ENCODE measurements at places on chromosomes 13 and 19.

DNA sequence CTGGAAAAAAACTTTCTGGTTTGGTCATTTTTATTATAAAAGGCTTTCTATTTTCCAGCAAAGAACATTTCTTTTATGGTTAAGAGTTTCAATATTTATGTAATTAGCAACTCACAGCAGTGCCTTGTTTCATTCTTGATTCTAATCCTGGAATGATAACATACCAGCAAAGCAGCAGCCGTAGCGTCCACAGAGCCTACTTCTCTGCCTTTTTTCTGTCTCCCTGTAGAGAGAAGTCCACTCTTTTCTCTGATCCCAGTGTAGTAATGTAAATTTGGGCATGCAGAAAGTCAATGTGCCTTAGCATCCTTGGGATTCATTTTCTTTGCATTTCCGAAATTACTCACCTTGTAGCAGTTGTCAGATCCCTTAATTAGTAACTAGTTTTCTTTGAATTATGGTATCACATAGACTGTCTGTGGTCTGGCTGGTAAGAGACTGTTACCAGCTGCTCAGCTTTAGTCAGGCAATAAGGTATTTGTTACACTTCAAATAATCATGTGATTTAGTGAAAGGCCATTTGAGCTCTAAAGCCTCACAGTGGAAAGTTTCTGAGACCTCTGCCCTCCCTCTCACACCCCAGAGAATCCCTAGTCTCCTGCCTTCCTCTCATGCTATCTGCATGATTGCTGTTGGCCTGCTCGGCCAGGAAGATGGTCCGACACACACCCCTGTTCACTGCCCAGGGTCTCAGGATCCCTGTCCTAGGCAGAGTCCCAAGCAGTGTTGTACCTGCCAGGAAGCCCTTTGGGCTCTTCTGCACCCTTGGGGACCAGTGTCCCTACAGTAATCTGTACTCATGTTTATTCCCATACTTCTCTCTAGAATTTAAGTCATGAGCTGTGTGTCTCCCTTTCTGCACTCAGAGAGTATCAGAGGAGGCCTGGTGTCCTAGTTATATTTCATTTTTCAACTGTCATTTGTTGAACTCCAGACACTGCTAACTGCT is 86.3 kb downstream of the LRCH1 start:
- DNase-seq: no peak

DNA sequence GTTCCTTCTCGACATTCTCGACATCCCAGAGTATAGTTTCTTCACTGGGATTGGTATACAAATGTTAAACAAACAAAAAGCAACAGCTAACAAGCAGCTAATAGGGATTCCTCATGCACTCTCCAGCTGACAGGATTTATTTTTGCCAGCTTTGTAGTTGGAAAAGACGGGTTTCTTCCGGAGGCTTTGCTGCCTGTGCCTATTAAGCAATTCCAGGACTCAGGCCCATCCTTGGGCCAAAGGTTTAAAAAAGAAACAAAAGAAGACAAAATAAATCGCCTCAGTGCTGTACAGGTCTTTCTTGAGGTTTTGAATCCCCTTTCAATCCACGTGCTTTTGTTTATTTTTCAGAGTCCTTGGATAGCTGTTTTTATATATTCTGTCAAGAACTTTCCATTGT is 1414.5 kb upstream of the PCDH9 start:
- no peak for DNase-seq

- DNase-seq: no peak
Measured at GRCh38 chr19:872266-872951, 12.9 kb downstream of the CFD start.

DNA sequence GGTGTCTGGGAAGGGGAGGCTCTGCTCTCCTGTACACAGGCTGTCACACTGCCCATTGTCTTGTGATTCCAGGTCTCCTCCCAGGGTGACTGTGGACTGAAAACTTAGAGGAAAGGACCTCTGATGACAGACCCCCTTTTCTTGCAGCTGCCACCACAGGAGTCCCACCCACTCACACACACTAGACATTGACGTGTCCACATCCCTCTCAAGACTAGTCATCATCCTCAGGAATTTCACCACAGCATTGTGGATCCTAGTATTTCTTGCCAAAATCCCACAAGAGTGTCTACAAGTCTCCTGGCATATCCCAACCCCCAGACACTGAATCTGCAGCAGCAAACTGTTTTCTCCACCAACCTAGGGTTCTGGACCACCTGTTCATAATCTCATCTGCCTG is 5.3 kb downstream of the ZNF85 start:
- no peak for DNase-seq

DNA sequence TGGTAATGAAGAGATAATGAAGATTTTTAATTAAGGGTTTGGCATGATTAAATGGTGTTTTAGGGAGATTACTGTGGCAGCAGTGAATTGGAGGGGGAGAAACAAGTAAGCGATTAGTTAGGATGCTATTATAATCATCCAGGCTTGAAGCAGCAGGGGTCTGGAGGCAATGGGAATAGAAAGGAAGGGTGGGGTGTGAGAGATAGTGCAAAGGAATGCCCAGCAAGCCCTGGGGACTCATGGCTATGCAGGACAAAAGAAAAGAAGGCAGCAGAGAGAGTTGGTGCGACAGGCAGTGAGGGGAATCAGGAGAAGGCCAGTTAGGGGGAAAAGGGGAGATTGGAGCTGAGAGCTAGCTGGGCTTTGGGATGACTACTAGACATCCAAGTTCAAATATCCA is 34.5 kb downstream of the SOX21 start:
- no peak for DNase-seq

GRCh38 chr19:34997071-34997617 is 3.0 kb upstream of the GRAMD1A start:
- no peak for DNase-seq

GRCh38 chr19:38319421-38320258 is at the start of gene KCNK6:
Gene KCNK6 (plus strand): TSS chr19:38319845. CDS start chr19:38319951, 106 bp downstream.
- DNase-seq: no peak

DNA sequence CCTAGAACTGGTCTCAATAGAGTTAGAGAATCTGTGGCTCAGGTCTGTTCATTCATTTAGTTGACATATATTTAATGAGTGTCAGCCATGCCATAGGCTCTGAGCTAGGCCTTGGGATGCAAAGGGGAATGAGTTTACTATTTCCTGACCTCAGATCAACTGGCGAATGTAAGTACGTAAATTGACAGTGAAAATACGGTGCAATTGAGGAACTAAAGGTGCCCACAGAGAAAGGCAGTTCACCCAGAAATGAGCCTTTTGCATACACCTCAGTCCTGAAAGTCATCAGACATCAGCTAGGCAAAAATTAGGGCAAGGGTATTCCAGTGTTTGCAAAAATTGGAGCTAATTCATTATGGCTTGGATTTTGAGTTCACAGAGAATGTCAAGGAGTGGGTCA is 20.6 kb upstream of the UPF3A start:
- DNase-seq: no peak

DNA sequence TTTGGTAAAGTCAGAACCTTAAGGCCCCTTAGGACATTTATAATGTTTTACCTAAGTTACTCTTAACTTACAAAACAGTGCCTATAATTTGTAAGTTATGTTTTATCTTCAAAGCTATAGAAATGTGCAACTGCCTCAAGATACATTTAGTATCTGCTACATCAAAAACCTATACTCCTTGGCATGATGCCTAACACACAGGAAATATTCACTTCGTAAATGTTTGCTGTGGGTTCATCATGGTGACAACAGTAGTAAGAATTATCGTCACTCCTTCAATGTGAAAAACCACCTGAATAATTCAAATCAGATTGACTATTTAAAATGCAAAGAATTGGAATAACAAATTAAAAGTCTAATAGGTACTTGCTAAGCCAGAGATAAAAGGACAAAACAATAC is 184.1 kb downstream of the DIAPH3 start:
- DNase-seq: no peak

GRCh38 chr13:106874323-106874722 is 306.4 kb upstream of the ARGLU1 start:
- no peak for DNase-seq

GRCh38 chr19:42360787-42361544 is 29.1 kb downstream of the CNFN start:
- DNase-seq: no peak

- no peak for DNase-seq
Measured at GRCh38 chr13:100892981-100893380, 218.4 kb upstream of the TMTC4 start.

DNA sequence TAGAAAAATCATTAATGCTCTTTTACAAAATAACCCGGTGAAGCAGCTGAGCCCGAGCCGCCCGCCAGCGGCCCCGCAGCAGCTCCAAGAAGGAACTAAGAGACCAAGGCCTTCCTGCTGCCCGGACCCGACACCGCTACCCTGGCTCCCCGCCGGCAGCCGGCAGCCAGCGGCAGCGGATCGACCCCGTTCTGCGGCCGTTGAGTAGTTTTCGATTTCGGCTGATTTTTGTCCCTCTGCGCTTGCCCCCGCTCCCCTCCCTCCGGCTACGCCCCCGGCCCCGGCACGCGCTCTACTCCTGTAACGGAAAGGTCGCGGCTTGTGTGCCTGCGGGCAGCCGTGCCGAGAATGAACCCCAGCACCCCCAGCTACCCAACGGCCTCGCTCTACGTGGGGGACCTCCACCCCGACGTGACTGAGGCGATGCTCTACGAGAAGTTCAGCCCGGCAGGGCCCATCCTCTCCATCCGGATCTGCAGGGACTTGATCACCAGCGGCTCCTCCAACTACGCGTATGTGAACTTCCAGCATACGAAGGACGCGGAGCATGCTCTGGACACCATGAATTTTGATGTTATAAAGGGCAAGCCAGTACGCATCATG is at the start of gene PABPC3:
PABPC3 (plus strand) TSS at position 286 of the 603 bp plus-strand sequence; CDS start at position 349, 63 bp downstream.
- no peak for DNase-seq

DNA sequence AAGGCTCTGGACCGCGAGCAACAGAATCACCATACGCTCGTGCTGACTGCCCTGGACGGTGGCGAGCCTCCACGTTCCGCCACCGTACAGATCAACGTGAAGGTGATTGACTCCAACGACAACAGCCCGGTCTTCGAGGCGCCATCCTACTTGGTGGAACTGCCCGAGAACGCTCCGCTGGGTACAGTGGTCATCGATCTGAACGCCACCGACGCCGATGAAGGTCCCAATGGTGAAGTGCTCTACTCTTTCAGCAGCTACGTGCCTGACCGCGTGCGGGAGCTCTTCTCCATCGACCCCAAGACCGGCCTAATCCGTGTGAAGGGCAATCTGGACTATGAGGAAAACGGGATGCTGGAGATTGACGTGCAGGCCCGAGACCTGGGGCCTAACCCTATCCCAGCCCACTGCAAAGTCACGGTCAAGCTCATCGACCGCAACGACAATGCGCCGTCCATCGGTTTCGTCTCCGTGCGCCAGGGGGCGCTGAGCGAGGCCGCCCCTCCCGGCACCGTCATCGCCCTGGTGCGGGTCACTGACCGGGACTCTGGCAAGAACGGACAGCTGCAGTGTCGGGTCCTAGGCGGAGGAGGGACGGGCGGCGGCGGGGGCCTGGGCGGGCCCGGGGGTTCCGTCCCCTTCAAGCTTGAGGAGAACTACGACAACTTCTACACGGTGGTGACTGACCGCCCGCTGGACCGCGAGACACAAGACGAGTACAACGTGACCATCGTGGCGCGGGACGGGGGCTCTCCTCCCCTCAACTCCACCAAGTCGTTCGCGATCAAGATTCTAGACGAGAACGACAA is 1.8 kb downstream of the PCDH17 start:
- no peak for DNase-seq

- DNase-seq: no peak
Measured at GRCh38 chr13:27774169-27774568, 18.1 kb upstream of the GSX1 start.

DNA sequence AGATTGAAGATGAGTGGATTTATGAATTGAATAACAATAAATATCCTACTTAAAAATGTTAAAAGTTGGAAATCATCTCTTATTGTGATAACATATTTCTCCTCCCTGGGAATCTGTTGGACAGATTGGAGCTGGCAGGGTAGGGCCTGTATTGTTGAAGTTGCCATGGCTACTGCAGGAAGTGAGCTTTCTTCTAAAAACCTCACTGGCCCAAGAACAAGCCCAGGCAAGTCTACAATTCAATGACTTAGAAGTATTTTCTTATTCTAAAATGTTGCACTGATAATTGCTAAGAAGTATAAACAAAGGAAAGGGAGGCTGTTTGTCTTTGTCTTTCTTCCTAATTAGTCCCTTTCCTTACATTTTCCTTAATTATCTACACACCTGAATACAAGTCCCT is 112.1 kb downstream of the DLEU7 start:
- DNase-seq: no peak

DNA sequence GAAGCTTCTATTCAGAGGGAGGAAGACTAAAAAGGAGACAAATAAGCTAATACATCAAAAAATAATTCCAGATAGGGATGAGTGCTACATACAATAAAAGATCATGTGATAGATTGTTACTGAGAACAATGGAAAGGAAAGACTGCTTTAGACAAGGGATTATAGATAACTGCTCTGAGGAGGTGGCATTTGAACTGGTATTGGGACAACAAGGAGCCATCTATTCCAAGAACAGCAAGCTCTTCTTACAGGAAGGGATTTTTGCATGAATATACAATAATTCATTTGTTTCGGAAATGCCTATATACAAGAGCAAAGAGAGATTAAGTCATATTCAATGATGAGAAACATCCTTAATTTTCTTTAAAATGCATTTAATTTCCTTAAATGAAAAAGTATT is 540.5 kb upstream of the KLF12 start:
- DNase-seq: no peak
